ENCODE measurements at places on chromosomes 12 and 14.

DNA sequence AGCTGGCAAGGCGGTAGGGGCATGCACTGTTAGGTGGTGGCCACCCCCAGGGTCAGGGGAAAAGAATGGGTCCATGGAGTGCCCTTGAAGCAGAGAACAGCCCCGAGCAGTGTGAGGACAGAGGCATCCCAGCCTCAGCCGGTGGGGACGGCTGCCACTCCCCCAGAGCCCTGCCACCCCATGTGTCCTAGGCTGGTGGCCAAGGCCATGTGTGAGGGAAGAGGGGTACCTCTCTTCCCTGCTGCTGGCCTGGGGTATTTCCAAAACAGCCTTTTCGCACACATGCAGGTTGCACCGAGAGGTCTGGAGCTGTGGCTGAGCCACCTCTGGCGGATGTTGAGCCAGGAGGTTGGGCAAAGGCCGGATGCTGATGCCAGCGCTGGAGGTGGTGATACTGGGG, 19.9 kb downstream of the RFLNA start:
- no peak for DNase-seq

DNA sequence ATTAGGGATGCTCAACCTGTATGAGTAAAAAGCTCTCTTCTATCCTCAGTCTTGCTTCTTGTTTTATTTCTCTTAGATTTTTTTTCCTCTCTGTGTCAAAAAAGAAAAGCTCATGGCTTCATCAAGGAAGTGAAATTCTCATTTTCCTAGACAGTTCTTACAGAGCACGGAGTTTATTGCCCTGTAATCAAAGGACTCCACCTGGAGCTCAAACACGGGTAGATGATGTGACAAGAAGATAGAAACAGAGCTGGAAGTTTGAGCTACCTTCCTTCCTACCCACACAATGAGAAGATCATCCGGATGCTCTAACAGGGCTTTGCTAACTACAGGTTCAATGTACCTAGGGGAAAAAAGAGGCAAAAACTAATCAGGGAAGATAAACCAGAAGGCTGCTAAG, 564.8 kb downstream of the MED13L start:
- DNase-seq = no peak

DNA sequence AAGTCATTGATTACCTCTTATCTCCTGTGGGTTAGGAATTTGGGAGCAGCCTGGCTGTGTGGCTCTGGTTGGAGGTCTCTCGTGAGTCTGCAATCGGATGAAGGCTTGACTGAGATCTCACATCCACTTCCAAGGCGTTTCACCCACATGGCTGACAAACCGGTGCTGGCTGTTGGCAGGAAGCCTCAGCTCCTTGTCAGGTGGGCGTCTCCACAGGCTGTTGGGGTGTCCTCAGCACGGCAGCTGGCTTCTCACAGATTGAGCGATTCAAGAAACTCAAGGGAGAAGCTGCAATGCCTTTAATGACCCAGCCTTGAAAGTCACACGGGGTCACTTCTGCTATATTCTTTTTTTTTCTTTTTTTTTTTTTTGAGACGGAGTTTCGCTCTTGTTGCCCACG, 28.6 kb upstream of the CORO1C start:
- no peak for DNase-seq

GRCh38 chr12:52532636-52533035, 12.4 kb upstream of the KRT5 start:
- DNase-seq = no peak

DNA sequence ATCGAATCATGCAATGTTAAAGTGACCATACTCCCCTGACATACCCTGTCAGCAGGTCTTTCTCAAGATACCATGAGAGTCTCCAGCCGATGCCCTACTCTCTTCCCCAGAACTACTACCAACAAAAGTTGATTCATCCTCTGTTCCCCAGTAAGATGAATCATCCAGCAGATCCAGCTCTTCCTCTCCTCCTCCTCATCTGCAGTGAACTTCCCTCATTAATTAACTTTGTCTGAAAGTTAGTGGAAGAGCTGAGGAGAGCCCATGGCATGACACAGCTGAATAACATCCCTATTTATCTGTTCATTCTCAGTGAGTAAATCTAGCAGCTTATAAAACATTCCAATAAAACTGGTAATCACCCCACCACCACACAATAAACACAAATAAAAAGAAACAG, 213.4 kb downstream of the EGLN3 start:
- no peak for DNase-seq

Measured in NCI-H1092 (cell line).